ENCODE measurements at places on chromosomes 5 and 9.

DNA sequence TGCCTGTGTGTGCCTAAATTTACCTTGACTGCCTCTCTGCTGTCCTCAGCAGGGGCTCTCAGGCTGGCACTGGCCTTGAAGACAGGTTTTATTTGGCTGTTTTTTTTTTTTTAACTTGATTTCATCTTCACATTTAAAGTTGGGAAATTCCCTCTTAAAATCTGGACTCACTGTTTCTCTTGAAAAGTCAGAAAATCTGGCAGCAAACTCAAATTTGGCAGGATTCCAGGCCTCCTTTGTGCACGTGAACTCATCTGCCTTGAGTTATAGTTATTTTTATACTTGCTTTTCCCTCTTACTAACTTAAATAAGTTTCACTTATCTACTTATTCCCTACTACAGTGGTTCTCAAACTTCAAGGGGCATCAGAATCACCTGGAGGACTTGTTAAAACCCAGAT is 118.4 kb upstream of the MAP3K1 start:
- DNase-seq = no peak

DNA sequence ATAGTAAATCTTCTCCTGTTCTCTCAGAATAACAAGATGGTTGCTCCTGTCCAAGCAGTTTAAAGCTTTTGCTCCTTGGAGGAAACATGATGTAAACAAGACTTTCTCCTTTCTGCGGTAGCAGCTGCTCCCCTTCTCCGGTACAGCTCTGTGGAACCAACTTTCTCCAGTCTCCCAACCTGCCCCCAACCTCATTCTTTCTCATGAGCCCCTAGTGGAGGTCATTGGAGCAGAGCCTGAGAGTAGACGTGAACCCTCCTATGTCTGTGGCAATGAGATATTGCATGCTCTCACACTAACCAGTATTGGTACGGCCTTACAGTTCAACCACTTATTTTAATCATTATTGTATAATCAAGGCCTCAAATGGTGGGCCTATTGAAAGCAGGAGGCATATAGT is 483.8 kb upstream of the CDH10 start:
- no peak for DNase-seq

DNA sequence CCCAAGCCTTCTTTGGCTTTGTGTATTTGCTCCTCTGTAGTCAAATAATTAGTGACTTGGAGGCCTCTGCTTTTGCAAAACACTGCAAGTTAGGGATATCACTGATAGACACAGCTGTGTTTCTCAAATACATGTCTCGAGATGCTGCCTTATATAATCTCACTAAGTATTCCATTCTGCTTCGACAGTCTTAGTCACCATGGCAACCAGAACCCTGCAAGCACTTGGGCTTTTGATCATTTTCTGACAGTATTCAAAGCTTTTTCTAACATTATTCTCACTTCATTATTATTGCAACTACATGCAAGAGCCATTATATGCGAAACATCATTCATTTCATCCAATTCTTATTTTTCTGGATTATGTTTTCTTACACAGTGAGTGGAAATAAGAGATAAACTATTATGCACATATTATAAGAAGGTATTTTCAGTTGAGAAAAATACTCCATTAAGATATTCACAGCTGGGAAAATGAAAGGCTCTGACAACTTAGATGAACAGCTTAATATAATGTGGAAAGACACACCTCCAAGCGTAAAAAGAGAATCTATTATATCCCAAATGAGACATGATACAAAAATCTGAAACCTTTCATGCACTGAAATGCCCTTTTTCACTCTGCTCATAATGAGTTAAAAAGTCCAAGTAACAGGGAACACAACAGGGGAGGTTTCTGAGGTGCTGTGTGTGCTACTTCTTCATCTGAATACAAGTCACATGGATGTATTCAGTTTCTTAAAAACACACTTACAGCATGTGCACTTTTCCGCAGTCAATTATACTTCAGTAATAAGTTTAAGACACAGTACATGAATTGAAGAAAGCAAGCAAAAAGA is 93.9 kb downstream of the SCAI start:
- DNase-seq = no peak

- no peak for DNase-seq
Observed at GRCh38 chr5:91126448-91126847, 256.7 kb downstream of the ARRDC3 start.

GRCh38 chr9:137809040-137809576 is 68.5 kb upstream of the CACNA1B start:
- DNase-seq = no peak

Data from activated naive CD8-positive, alpha-beta T cell treated with anti-CD3 and anti-CD28 coated beads, Interleukin-2, amount 50 U/mL, for 24 hours (primary cell).